CD8-positive, alpha-beta memory T cell (primary cell): ENCODE measurements at places on chromosomes 1 and 21. TPM values are rescaled to one million over a fixed set of nuclear protein-coding genes. Genes with fewer than 3 reads are reported as not detected.

DNA sequence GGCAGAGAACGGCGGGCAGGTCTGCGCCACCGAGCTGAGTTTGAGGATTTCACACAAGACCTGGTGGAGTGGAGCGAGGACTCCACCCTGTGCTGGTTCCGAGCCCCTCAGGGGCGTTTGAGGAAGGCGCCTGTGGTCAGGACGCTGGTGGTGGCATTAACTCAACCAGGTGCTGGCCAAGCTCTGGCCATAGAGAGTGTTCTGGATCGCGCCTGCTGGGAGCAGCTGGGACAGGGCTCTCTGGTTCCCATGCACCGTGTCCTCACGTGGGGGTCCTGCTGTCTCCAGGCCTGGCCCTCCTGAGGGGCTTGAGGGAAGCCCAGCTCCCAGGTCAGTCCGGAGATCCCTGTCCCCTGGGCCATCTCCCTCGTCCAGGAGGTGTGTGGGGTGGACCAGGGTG, 24.8 kb upstream of the TTC34 start:
- DNase-seq, result no peak

DNA sequence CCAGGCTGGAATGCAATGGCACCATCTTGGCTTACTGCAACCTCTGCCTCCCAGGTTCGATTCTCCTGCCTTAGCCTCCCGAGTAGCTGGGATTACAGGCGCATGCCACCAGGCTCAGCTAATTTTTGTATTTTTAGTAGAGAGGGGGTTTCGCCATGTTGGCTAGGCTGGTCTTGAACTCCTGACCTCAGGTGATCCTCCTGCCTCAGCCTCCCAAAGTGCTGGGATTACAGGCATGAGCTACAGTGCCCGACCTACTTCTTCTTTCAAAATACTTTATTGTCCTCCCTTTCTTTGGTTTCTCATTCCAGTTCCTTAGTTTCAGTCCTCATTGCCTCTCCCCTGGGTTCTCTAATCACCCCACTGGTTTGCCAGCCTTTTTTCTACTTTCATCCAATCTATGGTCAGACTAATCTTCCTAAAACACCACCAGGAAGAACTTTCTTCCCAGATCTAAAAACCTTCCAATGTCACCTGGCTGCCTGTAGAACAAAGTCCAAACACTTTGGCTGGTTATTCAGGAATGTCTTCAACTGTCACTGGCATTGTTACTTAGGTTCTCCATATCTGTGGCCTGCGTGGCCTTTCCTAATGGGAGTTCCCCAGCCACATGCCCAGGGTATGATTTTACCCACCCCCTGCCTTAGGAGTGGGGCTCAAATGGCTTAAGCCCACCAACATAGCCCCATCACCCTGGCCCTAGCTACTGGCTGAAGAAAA, 29.0 kb upstream of the SLC30A1 start:
- DNase-seq, result no peak

DNA sequence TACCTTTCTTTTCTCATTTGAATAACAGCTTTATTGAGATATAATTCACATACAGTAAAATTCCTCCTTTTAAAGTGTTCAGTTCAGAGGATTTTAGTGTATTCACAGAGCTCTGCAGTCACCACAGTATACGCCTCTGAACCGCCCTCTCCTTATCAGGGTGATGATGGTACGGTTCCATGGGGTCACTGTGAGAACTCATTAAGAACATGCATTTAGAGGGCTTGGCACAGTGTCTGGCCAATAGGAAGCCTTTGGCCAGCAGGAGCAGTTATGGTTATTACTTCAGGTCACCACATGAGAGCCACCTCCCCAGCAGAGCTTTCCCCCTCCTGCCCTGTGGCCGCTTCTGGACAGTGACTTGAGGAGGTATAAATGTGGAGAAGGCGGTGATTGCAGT, 27.3 kb downstream of the KCNQ4 start:
- no peak for DNase-seq

GRCh38 chr1:204453141-204453772, 41.3 kb downstream of the PIK3C2B start:
- DNase-seq, result peak; percentile 88

The DMBX1 gene
- not detected for total RNA-seq

GRCh38 chr1:234316937-234317336, 56.3 kb upstream of the COA6 start:
- DNase-seq, result no peak

The TTC39A gene
- total RNA-seq, result 0.28 TPM

- no peak for DNase-seq
Measured at GRCh38 chr1:245694753-245695195, 540.0 kb downstream of the KIF26B start.

The RPE65 gene
- not detected for total RNA-seq
